SJSA1 (cell line): ENCODE measurements at places on chromosomes 2 and 18. TPM values are rescaled to one million over a fixed set of nuclear protein-coding genes. Genes with fewer than 3 reads are reported as not detected.

The TMEM87B gene
- total RNA-seq, result 32.5 and 53.0 TPM in 2 replicates

The CCBE1 gene
- total RNA-seq, result 5.1 and 6.6 TPM in 2 replicates

The C2orf80 gene
- not detected in 2 replicates for total RNA-seq

The ABCG5 gene
- total RNA-seq, result not detected in 2 replicates

The TXNDC2 gene
- 0.05 TPM in 1 of 2 replicates, not detected in the other for total RNA-seq

The ACOXL gene
- total RNA-seq, result not detected in 2 replicates

The POTEC gene
- not detected in 2 replicates for total RNA-seq

The DIPK1C gene
- total RNA-seq, result not detected in 2 replicates

The LANCL1 gene
- total RNA-seq, result 28.6 and 38.1 TPM in 2 replicates

The UGT1A10 gene
- not detected in 2 replicates for total RNA-seq

The CCDC68 gene
- 0.03 TPM in 1 of 2 replicates, not detected in the other for total RNA-seq

The FAM110C gene
- total RNA-seq, result not detected in 2 replicates
